ENCODE measurements at places on chromosomes 12 and 14.
A peak's percentile ranks its signal among the peaks of the same experiment; 100 is the strongest.

GRCh38 chr14:95811813-95812212, 64.8 kb upstream of the TUNAR start:
- DNase-seq = no peak

DNA sequence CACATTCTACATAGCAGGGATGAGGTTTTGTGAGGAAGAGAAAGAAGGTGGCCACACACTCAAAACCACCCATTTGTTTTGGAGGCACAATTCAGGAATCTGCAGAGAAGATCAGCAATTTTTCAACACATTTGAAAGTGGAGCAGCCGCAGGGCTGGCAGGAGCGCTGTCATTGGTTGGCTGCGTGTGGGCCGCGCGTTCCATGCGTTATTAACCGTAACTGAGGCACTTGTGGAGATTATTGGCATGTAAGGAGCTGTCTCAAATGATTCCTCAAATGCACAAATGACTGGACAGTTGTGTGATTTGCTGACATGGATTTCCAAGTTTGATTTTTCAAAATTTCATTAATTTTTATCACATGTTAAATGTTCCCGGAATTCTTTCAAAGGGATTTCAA, 318.5 kb downstream of the TMEM132D start:
- no peak for DNase-seq

- DNase-seq = no peak
These were observed 43.2 kb downstream of the KRT80 start for GRCh38 chr12:52148464-52149181.

DNA sequence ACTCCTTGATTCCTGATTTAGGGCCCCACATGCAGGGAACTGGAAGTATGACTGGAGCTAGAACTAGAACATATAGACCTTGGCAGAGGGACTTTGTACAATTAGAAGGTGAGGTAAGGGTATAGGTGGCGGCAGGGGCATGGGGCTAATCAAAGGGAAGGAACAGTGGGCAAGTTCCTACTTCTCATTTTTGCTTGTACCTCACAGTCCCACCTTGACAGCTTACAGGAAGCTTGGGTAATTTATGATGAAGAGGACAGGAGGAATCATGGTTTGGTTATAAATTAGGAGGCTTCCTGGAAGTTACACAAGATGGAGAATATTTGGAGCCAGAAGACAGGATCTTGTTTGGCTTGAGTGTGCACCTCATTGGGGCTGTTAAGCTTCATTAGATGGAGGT, 33.4 kb downstream of the SUSD6 start:
- DNase-seq = no peak

DNA sequence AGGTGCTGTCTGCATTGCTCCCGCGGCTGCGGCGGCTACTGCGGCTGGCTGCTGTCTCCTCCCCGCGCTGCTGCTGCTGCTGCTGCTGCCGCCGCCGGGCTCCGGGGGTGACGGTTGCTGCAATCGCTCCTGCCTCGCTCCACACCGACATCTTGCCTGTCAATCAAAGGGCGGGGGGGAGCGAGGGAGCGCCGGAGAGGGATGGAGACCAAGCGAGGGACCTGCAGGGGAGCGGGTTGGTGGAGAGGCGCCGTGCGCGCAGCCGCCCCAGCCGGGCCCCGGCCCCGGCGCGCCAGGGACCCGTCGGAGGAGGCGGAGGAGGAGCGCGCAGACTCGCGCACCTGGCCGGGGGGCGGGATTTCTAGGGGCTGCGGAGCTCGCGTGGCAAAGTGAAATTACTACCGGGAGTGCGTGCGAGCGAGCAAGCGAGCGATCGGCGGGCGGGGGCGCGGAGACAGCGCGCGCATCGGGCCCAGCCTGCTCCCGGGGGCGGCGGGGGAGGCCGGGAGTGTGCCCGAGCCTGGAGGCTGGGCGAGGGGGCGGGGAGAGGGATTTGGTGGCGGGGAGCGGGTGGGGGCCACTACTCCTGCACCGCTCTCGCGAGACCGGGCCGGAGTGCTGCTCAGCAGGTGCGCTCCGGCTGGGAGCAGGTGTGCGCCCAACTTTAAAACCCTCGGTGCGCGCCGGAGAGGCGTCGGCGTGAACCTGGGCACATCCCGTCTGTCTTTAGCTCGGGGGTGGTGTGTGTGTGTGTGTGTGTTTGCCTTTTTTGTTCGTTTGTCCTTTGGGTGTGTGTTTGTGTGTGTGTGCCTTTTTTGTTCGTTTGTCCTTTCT, at the start of gene KSR2:
KSR2 (minus strand) TSS at position 165 of the 834 bp plus-strand sequence. CDS start 735 bp downstream, outside the sequence.
- peak; percentile 26 for DNase-seq

DNA sequence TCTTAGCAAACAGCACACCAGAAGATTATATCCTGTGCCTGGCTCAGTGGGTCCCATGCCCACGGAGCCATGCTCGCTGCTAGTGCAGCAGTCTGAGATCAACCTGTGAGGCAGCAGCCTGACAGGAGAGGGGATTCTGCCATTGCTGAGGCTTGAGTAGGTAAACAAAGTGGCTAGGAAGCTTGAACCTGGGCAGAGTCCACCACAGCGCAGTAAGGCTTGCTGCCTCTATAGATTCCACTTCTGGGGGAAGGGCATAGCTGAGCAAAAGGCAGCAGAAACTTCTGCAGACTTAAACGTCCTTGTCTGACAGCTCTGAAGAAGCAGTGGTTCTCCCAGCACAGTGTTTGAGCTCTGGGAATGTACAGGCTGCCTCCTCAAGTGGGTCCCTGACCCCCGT, 210.3 kb downstream of the RMST start:
- no peak for DNase-seq

GRCh38 chr12:51217968-51218606, at the start of gene POU6F1:
POU6F1 (minus strand) TSS chr12:51218062; CDS start chr12:51206836, 11,226 bp downstream.
- peak; percentile 47 for DNase-seq

- no peak for DNase-seq
These were observed 41.6 kb upstream of the LRIG3 start for GRCh38 chr12:58961906-58962305.

- DNase-seq = no peak
These were observed 10.9 kb downstream of the DCP1B start for GRCh38 chr12:1993341-1993740.

DNA sequence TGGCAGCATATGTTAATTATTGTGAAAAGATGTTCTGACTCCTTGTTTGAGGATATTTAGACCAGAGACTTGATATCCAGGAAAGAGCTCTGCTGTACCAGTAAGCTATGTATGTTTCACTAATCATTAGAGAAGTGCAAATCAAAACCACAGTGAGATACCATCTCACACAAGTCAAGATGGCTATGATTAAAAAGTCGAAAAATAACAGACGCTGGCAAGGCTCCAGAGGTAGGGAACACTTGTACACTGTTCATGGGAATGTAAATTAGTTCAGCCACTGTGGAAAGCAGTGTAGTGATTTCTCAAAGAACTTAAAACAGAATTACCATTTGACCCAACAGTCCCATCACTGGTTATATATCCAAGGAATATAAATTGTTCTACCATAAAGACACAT, 171.6 kb downstream of the DPY19L2 start:
- DNase-seq = no peak

- no peak for DNase-seq
These were observed 80.2 kb downstream of the NCOR2 start for GRCh38 chr12:124487066-124487833.

DNA sequence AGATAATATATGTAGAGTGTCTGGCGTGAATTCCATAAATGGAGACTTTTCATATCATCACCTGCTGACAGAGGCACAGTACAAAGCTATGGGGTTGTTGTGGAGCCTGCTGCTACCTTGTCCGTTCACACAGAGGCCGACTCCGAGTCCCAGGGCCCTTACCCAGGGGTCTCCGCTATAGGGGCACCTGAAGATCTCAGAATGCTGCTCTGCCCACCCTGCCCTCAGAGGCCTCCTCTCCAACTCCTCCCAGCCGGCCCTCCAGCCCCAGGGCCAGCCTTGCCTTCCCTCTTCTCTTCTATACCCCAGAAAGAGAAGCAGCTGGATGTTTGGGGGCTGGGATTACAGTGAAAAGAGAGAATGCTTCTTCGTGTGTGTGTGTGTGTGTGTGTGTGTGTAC, 21.3 kb downstream of the NCKAP5L start:
- DNase-seq = no peak

- DNase-seq = no peak
These were observed 84.0 kb downstream of the SYNE3 start for GRCh38 chr14:95432144-95433093.

- peak; percentile 72 for DNase-seq
These were observed 3.0 kb downstream of the ETV6 start for GRCh38 chr12:11652351-11653040.

GRCh38 chr12:19761463-19761862, 322.2 kb downstream of the AEBP2 start:
- DNase-seq = no peak

DNA sequence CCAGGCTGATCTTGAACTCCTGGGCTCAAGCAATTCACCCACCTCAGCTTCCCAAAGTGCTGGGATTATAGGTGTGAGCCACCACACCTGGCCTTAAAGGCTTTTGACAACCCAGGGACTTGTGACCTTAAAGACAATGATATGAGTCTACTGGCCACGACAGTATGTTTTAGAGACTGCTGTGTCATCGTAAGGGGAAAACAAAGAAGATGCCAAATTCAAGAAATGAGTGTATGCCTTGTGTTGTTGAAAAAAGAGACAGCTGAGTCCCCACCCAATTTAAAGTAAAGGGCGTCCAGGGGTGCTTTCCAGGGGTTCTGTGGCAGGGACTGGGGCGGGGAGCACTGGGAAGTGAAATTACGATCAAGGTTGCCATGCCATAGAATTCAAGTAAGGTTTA, 26.4 kb upstream of the FBXO21 start:
- DNase-seq = no peak

DNA sequence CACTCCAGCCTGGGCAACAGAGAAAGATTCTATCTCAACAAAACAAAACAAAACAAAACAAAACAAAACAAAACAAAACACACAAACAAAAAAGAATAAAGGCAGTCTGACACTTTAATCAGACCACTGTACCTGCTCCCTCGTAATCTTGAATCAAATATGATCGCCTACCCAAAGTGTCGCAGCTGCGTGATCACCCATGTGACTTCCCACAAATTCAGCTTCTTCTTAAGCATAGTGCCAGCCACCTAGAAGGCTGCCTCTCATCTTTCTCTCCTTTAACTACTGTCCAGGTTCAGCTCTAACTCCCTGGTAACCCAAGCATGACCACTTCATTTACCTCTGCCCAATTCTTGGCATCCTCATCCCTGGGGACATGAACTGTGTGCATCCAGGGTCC, 37.4 kb downstream of the FMNL3 start:
- no peak for DNase-seq

- DNase-seq = no peak
These were observed 87.4 kb downstream of the CPNE8 start for GRCh38 chr12:38817942-38818341.

DNA sequence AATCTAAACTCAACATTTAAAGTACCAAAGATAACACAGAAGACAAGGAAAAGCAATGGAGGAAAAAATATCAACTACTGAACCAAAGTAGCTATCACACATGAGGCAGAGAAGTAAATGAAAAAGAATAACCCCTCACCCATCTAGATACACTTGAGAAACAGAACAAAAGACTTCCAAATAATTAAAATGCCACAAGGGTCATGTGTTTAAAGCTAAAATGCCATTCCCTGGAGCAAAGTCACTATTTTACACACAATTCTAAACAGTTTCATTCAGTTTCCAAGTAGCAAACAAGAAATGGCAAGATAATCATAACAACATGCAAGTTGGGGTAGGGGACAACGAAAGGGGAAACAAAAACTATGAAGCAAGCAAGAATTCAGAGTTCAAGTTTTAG, 12.0 kb downstream of the OSBPL8 start:
- DNase-seq = no peak

GRCh38 chr12:106774808-106775524, 484 bp downstream of the RIC8B start:
- peak; percentile 69 for DNase-seq

GRCh38 chr12:27984275-27984674, 11.7 kb upstream of the PTHLH start:
- no peak for DNase-seq

DNA sequence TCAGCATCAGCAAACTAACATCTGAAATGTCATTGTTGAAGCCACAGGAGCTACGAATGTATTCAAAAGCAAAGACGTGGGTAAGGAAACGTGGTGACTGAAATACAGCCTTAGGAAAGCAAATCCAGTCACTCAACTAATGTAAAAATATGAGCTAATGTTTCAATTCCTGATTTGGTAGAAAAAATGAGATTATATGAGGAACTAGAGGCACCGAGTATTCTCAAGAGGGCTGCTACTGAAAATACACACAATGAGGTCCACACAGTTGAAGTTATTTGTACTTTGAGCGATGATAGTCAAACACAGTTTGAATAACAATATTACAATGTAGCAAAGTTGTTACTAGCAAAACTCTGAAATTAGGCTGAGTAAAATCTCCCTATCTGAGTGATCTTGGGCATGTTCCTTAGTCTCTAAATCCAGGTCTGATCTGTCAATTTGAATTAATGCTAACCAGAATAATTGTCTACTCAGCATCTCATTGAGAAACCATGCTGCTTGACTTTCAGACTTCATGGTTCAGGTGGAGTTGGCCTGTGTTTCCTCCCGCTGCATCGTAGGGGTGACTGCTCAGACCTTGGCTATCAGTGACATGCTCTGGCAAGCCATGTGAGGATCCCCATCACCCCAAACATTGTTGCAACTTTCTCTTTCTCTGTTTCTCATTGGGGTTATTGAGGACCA, 467.1 kb upstream of the SOX5 start:
- no peak for DNase-seq

DNA sequence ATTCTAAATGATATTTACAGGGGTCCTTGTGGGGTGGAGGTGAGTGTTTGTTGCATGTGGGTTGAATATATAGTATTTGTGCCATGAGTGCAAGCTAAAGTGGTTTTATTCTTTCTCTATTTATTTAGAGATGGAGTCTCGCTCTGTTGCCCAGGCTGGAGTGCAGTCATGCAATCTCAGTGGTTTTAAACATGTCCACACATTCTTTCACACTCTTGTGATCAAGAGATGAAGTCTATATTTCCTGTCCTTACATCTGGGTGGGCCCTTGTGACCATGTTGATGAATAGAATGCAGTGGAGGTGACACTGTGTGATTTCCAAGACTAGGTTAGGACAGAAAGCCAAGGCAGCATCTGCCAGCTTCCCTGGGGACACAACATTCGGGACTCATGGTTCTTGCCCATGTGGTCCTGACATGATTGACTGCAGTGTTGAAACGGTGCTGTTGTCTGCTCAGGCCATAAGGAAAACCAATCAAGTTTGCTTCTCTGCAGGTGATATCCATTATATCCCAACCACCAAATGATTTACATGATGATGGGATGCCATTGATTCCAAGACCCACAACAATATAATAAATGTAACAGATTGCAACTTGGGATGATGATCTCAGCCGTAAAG, 172.6 kb downstream of the SUDS3 start:
- DNase-seq = no peak

GRCh38 chr12:92078167-92079053, 67.2 kb downstream of the BTG1 start:
- no peak for DNase-seq

DNA sequence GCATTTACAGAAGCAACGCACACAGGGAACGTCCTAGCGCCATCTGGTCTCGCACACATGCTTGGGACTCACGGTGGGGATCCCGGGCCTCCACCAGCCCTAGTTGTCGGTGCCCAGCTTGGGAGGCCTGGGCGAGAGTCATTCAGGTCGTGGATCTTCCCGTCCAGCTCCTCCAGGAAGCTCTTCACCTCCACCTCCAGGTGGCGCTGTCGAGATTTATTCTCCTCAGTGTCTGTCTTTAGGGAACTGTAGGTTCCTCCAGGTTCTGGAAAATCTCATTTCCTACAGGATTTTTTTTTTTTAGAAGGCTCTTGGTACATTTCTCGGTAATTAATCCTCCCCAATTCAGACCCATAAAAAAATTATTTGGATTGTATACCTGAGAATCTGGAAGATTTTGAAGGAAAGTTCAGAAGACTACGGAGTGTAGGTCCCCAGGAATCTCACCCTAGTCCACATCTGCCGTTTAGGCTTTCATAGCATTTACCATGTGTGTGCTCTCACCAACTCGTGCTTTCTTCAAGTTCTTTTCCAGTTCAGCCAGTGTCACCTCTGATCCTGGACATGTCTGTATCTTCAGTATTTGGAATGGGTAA, 910.0 kb downstream of the TMEM121 start:
- DNase-seq = no peak
